ENCODE measurements at places on chromosomes 13 and 19.

GRCh38 chr13:25153736-25154135 lies 18.4 kb downstream of the AMER2 start:
- DNase-seq = no peak

DNA sequence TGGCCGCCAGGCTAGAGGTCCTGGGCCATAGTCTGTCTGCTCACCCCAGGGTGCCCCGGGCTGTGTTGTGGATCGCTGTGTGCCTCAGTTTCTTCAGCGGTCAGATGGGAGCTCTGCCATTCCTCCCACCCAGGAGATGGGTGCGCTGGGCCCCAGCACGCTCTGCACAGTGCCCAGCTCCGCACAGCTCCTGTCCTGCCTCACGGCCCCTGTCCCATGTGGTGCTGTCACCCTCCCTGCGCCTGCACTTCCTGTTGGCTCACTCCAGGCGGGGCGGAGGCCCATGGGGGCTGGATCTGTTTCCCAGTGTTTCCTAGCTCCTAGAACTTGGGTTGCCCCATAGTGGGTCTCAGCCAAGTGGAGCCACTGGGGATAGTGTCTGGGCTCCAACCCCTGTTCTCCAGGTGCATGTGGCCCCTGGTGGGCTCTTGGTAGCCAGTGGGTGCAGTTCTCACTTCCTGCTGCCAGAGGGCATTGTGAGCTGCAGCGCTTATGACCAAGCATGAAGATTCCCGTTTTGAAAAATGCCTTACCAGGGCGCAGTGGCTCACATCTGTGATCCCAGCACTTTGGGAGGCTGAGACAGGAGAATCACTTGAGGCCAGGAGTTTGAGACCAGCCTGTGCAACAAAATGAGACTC lies 69.8 kb downstream of the KDM4B start:
- no peak for DNase-seq

GRCh38 chr13:62431852-62432251 lies 1016.2 kb upstream of the PCDH20 start:
- DNase-seq = no peak

DNA sequence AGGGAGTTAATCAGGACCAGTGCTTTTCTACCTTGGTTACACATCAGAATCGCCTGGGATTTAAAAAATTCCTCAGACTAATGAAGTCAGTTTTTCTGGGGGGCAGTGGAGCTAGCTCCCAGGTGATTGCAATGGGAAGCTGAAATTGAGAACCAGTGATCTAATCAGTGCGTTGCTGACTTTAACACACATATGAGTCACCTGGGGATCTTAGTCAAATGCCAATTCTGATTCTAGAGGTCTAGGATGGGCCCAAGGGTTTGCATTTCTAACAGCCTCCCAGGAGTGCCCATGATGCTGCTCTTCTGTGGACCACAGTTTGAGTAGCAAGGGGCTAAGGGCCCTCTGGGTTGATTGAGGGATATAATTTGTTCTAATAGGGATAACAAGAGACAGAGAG lies 54.5 kb downstream of the KL start:
- DNase-seq = no peak

DNA sequence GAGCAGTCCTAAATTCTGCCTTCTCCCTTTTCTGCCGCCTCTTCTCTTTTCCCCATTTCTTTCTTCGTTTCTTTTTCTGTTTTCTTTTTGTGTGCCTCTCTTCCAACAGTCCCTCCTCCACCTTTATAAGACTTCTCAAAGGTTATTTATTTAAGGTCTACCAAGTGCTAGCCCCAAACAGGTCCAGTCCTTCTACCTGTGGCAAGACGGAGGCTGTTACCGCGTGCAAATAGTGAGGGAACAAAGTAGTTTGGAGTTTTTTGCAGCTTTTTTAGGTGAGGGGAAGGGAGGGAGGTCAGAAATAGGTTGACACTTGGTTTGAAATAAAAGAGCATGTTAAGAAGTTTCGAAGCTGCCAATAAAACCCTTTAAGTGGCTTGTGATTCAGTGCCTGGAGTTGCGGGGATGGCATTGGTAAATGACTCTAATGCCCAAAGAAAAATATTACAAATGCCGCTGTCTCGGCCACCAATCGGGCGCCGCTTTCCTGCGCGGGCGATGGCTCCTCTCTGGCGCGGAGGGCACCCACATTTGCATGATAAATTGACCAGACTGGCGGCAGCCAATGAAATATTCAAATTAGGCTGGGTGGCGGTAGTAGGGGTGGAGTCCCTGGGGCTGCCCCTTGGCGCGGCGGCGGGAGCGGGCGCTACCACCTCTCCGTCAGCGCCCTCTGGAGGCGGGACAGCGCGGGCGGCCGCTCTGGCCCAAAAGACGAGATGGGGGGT lies 7.5 kb upstream of the TSHZ3 start:
- DNase-seq = no peak

DNA sequence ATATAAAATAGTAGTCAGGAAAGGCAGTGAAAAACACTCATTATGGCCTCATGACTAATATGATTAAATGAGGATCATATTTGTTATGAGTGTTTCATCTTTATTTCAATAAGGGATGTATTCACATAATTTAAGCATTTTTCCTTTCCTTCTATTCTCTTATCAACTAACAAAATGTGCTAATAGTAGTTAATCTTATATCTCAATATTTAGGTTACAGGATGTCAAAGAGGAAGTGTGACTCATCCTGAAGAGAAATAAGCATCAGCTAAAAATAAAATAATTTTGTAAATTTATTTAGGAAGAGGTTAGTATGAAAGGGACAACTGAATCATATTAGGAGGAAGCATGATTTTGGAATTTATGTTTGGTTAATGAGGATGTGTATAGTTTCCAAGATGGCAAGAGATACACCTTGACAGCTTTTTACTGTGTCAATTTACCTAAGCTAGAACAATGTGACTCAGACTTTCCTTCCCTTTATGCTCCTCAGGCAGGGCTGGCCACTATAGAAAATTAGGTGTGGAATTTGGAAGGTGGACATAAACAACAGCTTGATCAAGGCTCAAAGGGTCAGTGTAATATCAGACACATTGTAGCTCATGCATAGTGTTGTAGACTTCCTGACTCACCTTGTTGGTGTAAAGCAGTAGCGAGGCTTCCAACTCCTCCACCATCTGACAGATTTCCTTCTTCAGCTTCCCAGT lies 172.7 kb downstream of the SLITRK1 start:
- no peak for DNase-seq

- DNase-seq = no peak
These were observed 15.5 kb downstream of the TEX101 start for GRCh38 chr19:43430142-43430710.

- DNase-seq = no peak
These were observed 92.5 kb downstream of the UQCRFS1 start for GRCh38 chr19:29120466-29120865.

GRCh38 chr13:113299951-113300350 lies 2.9 kb downstream of the LAMP1 start:
- DNase-seq = no peak

DNA sequence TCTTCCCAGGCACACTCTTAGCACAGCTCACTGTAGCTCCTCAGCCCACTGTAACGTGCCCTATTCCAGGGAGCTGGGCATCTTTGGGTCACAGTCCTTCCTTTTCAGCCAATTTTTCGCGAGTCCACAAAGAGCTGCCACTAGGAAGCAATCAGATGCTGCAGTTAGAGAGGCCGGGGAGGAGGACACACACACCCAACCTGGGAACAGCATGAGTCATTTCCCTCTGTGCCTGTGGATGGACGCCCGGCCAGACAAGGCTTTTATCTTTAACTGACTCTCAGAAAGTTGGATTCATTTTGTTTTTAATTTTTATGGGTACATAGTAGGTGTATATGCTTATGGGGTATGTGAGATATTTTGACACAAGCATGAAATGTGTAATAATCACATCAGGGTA lies 918.6 kb downstream of the UQCRFS1 start:
- no peak for DNase-seq
